Stimulated activated CD8-positive, alpha-beta memory T cell treated with anti-CD3 and anti-CD28 coated beads, Interleukin-2, amount 100 ng/mL, for 48 hours (primary cell): ENCODE measurements at places on chromosomes 5 and 9.

GRCh38 chr5:67813877-67814539 is 401.5 kb upstream of the PIK3R1 start:
- DNase-seq, result no peak

GRCh38 chr9:93929231-93929630 is 25.9 kb downstream of the BARX1 start:
- no peak for DNase-seq

DNA sequence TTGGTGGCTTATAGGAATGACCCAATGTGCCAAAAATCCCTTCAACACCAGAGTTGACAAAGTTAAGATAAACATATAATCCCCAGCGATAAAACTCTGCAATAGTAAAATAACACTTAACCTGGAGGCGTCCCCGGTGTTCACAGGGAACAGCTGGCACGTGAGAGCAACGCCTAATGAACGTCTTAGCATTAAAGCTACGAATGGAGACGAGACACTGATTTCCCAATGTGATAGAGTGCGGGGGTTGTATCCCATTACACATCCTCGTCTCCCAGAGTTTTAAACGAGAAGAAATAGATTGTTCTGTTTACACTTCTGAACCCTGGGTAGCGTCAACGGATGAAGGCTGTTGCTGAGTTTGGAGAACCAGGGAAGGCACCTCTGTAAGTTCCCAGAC is 57.6 kb downstream of the PTCH1 start:
- no peak for DNase-seq

GRCh38 chr5:77952636-77953212 is 176.6 kb upstream of the TBCA start:
- DNase-seq, result no peak

GRCh38 chr5:124262991-124263571 is 483.4 kb downstream of the ZNF608 start:
- DNase-seq, result no peak

DNA sequence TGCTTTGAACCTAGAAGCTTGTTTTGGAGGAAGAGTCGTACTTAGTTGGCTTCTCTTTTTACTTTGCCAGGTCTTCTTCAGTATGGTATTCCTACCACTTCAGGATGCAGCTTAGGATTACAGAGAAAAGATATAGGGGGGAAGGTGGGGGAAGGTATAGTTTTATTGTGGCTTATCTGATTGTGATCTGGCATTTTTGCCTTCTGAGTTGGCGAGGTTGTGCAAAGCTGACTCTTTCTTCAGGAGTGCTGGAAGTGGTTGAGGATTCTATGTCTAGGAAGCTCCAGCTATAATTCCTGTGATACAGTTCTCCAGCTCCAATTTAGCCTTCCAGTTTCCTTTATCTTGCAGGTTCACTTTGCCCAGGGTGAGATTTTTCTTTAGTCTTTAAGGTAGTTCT is 7.0 kb downstream of the CDC42SE2 start:
- no peak for DNase-seq

GRCh38 chr9:97903177-97903576 is 19.1 kb downstream of the TRMO start:
- no peak for DNase-seq
